Dermis blood vessel endothelial cell (primary cell): ENCODE measurements at places on chromosomes 6 and 20. TPM values are rescaled to one million over a fixed set of nuclear protein-coding genes. Genes with fewer than 3 reads are reported as not detected.

The TXLNB gene
- 0.68 and 0.74 TPM in 2 replicates for total RNA-seq

The ENPP4 gene
- 4.9 and 6.9 TPM in 2 replicates for total RNA-seq

The TRIM38 gene
- total RNA-seq: 8.9 and 9.9 TPM in 2 replicates

The HMGN3 gene
- 69.3 and 102 TPM in 2 replicates for total RNA-seq

The TGM3 gene
- total RNA-seq: not detected in 2 replicates

The SNPH gene
- total RNA-seq: 6.2 and 6.3 TPM in 2 replicates

The SLC25A27 gene
- 1.9 and 6.3 TPM in 2 replicates for total RNA-seq

The PLN gene
- total RNA-seq: not detected in 2 replicates

The SEMG1 gene
- total RNA-seq: not detected in 2 replicates

The CGA gene
- not detected in 2 replicates for total RNA-seq

The HSPA12B gene
- total RNA-seq: 15.1 and 16.7 TPM in 2 replicates

The SHLD1 gene
- 2.6 and 3.4 TPM in 2 replicates for total RNA-seq

The RPL7L1 gene
- 150 and 174 TPM in 2 replicates for total RNA-seq

The GSTA1 gene
- not detected in 2 replicates for total RNA-seq

The OR10C1 gene
- not detected in 2 replicates for total RNA-seq

The PRDM13 gene
- not detected in 2 replicates for total RNA-seq

The SRMS gene
- not detected in 2 replicates for total RNA-seq

The SEMG2 gene
- total RNA-seq: not detected in 2 replicates

The HLA-DQB1 gene
- total RNA-seq: not detected in 2 replicates

The XKR7 gene
- total RNA-seq: under 0.01 TPM in 1 of 2 replicates, not detected in the other

The SPDEF gene
- under 0.01 TPM in 1 of 2 replicates, not detected in the other for total RNA-seq

The TMEM63B gene
- 33.0 and 36.3 TPM in 2 replicates for total RNA-seq

The ADAM33 gene
- total RNA-seq: 0.09 and 0.17 TPM in 2 replicates

The GPR6 gene
- total RNA-seq: not detected in 2 replicates

The BPHL gene
- 14.2 and 20.8 TPM in 2 replicates for total RNA-seq

The NEU1 gene
- total RNA-seq: 66.8 and 78.1 TPM in 2 replicates

The ADA gene
- total RNA-seq: 15.3 and 19.1 TPM in 2 replicates

The RIPOR3 gene
- 0.68 TPM in 1 of 2 replicates, not detected in the other for total RNA-seq

The OR12D3 gene
- total RNA-seq: not detected in 2 replicates

The BMP5 gene
- not detected in 2 replicates for total RNA-seq

The C6orf132 gene
- total RNA-seq: under 0.01 TPM in 1 of 2 replicates, not detected in the other

The MOXD1 gene
- 0.34 and 0.65 TPM in 2 replicates for total RNA-seq

The GABRR2 gene
- total RNA-seq: 0.14 and 0.51 TPM in 2 replicates

The SNX21 gene
- 22.6 and 35.7 TPM in 2 replicates for total RNA-seq

The RNF182 gene
- total RNA-seq: 0.84 and 0.85 TPM in 2 replicates

The TRIM10 gene
- total RNA-seq: not detected in 2 replicates

The SIRPD gene
- total RNA-seq: not detected in 2 replicates

The SLC17A3 gene
- 0.17 and 0.28 TPM in 2 replicates for total RNA-seq

The MRPL18 gene
- 67.6 and 69.4 TPM in 2 replicates for total RNA-seq

The CD40 gene
- 19.4 and 21.3 TPM in 2 replicates for total RNA-seq

The BMP6 gene
- total RNA-seq: 234 TPM in 2 replicates

The HLA-DRB5 gene
- total RNA-seq: not detected in 2 replicates

The TAAR6 gene
- total RNA-seq: not detected in 2 replicates

The LY6G5C gene
- 3.6 and 4.5 TPM in 2 replicates for total RNA-seq

The MMP24 gene
- total RNA-seq: 0.68 and 0.88 TPM in 2 replicates

The CRIP3 gene
- total RNA-seq: 0.34 TPM in 1 of 2 replicates, not detected in the other

The SPEF1 gene
- 0.05 TPM in 1 of 2 replicates, not detected in the other for total RNA-seq

The FLRT3 gene
- 0.51 and 1.3 TPM in 2 replicates for total RNA-seq

The FNDC11 gene
- total RNA-seq: 1.2 and 2.4 TPM in 2 replicates

The SAMD5 gene
- total RNA-seq: 1.0 and 1.1 TPM in 2 replicates

The SLC32A1 gene
- total RNA-seq: 0.05 TPM in 1 of 2 replicates, not detected in the other

The HLA-DOA gene
- total RNA-seq: not detected in 2 replicates

The RPL10A gene
- 1,962 and 2,039 TPM in 2 replicates for total RNA-seq

The STX11 gene
- total RNA-seq: 16.7 and 17.2 TPM in 2 replicates

The FERMT1 gene
- under 0.01 and 0.28 TPM in 2 replicates for total RNA-seq

The EDN3 gene
- not detected in 2 replicates for total RNA-seq

The WFDC10B gene
- not detected in 2 replicates for total RNA-seq

The EPM2A gene
- total RNA-seq: 5.3 and 6.9 TPM in 2 replicates

The HCRTR2 gene
- not detected in 2 replicates for total RNA-seq
